ENCODE measurements at places on chromosomes 3 and 15.

DNA sequence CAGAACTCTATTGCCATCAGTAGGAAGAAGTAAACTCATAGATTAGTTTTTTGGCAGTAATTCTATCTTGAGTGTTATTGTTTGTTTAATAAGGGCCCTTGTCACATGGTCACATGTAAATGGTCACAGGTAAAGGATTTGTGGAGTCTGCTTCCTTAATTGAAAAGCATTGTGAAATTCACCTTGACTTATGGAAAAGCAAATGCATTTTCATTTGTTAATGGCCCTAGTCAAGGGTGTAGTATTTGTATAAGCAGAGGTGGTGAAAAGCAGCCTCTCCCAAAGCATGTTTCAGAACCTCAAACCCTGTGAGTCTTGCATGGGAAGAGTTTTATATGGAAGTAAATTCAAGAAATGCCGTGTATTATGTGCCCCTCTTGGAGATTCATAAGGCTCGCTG is 197.5 kb upstream of the NR2E3 start:
- DNase-seq: no peak

- DNase-seq: no peak
These were observed 4.5 kb upstream of the TAFA4 start for GRCh38 chr3:68936856-68937255.

GRCh38 chr3:37479981-37480380 is 305.6 kb upstream of the LRRFIP2 start:
- no peak for DNase-seq

DNA sequence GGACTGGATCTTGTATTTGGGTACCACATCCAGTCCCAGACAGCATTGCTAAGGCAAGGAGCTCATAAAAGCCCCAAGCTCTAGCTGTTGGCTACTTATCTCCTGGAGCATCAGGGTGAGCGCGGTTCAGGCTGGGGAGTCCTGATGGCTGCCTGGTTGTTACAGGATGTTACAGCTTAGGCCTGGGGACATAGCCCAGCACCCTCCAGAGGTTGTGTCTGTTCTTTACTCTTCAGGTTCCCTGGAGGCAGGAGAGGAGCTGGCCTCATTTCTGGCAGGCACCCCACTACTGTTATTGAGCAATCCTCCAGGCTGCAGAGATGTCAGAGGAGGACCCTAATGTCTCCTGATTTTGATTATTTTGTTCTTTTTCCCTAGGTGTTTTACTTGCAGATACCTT is 26.6 kb downstream of the APBA2 start:
- DNase-seq: no peak

DNA sequence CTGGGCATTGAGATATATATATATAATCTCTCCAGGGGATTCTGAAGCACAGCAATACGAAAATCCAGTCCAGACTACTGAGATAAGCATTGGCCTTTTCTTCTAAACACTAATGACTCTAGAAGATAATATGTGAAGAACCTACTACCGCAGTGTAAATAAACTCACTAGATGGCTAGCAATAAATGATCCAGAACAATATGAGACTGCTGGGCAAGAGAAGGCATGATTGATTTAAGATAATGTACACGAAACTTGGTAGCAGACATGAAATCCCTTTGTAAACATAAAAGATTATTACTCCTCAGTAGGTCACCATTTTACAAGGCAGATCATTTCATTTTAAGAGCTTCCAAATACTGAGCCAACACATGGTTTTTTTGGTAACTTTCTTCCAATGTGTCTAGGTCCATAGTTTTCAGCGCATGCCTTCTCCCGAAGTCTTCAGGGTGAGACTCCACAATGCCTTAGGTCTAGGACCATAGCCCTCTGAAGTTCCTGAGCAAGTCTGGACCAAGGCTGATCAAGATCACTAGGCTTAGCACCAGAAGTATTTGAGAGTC is 193.2 kb downstream of the LRRN1 start:
- DNase-seq: no peak
